ENCODE measurements at places on chromosomes 1 and 21. TPM values are rescaled to one million over a fixed set of nuclear protein-coding genes. Genes with fewer than 3 reads are reported as not detected.

GRCh38 chr1:52571783-52572182 is 18.9 kb upstream of the TUT4 start:
- no peak for DNase-seq

- peak; percentile 68 for DNase-seq
Observed at GRCh38 chr1:178093951-178094738, at the start of gene RASAL2. Gene RASAL2 (plus strand): TSS chr1:178094104. CDS start chr1:178094493, 389 bp downstream.

DNA sequence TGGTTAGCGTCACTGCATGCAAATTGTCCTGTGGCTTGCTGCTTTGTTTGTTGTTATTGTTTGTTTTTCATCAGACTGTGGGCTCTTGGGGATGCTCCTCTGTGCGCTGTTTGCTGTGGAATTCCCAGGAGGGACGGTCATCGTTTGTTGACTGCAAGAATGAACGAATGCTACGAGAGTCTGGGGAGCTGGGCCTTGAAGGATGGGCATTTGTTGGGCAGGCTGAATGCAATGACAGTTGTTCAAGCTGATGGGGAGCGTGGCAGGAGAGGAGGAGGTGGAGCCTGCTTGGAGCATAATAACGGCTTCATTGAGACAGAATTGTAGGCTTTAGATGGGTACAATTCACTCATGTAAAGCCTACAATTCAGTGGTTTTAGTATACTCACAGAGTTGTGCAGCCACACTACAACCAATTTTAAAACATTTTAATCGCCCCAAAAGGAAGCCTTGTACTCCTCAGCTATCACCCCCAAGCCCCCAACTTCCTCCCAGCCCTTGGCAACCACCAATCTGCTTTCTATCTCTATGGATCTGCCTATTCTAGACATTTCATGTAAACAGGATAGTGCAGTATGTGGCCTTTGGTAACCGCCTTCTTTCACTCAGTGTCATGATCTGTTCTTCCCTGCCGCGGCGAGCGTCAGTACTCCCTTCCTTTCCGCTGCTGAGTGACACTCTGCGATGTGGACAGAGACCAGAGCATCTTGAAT is 190.2 kb downstream of the CAMTA1 start:
- no peak for DNase-seq

DNA sequence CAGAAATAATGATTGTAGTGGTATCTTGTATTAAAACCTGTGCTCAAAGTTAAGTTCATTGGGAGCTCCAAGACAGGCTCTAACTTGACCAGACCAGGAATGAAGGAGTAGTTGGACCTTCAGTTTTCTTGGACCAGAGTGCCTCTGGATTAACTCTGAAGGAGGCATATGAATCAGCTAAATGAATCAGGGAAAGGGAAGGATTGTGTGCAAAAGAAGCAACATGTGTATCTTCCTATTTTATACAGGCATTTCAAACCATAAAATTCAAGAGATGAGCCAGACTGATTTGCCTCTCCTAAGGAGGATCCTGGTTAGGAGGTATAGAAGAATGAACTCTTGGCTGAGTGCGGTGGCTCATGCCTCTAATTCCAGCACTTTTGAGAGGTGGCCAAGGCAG is 71.4 kb downstream of the CC2D1B start:
- DNase-seq, result no peak

DNA sequence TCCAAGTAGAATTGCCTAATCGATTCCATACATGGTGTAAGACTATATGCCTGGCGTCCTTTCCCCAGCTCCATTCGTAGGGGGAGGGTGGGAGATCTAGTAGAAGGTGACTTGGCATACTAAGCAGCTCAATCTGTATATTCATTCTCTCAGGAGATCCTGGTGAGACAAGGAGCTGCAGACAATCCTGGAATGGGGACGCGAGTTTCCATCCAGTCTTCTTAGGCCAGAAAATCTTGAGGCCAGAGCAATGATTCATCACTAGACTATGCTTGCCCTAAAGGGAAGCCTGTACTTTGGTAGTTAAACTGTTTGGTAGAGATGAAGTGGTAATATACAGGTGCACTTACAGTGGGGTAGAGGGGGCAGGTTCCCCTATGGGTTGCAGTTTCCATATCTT is 468.7 kb downstream of the ADGRL2 start:
- DNase-seq, result no peak

GRCh38 chr1:43285269-43285990 is at the start of gene C1orf210:
Gene C1orf210 (minus strand): TSS chr1:43285581. CDS start chr1:43283270, 2,311 bp downstream.
- DNase-seq, result peak; percentile 66

DNA sequence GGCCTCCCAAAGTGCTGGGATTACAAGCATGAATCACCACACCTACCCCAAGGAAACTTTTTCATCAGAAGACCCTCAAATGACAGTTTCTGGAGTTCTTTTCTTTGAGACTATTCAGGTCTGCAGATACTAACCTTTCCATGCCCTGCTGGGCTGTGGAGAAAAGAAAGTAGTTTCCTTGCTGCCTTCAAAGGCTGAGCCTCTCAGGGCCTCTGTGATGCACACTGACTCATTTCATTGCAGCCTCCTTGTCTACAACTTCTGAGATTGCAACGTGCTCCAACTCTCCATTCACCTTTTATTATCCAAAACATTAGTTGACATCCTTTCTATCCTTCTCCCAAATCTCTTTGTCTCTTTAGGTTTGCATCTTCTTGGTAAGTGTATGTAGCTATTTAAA is 8.8 kb upstream of the SAMSN1 start:
- no peak for DNase-seq

GRCh38 chr1:163410073-163410999 is 88.6 kb downstream of the NUF2 start:
- peak; percentile 87 for DNase-seq

DNA sequence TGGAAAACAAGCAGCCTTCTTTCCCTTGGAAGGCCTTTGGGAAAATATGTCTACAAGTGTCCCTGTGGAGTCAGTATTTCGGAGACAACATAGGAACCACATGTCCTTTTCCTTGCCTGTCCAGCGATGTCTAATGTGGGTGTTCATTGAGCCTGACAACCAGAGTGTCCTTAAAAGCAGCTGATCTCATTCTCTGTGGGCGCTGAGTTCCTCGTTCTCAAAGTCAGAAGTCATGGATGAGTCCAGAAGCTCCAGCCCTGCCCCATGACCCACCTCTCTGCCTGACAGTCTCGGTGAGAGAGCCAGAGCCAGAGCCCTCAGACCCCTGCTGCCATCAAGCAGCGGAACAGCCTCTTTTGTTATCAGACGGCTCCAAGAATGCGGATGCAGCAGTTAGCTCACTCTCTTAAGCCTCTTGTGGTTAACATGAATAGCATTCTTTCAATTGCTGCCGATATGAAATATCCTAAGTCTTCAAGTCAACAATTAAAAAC is 329.2 kb downstream of the TGFB2 start:
- no peak for DNase-seq

- no peak for DNase-seq
Observed at GRCh38 chr1:244917073-244917670, 52.8 kb upstream of the HNRNPU start.

- DNase-seq, result no peak
Observed at GRCh38 chr1:205076245-205076761, 8.0 kb downstream of the TMEM81 start.

DNA sequence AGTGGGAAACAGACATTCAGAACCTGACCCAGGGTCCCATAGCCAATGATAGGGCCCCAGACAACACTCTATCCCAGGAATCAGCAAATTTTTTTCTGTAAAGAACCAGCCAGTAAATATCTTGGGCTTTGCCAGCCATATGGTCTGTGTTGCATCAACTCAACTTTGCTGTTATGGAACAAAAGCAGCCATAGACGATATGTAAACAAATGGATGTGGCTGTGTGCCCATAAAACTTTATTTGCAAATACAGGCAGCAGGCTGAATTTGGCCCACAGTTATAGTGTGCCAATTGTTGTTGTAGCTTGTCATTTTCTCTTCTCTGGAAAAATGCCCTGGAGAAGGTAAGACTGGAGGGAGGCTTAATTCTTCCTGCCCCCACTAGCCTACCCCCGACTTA is 431.1 kb upstream of the VAMP3 start:
- DNase-seq, result no peak

GRCh38 chr1:182450087-182450486 is at the start of gene RGSL1:
Gene RGSL1 (plus strand): TSS chr1:182450146. CDS start chr1:182450166, 20 bp downstream.
- DNase-seq, result no peak

- DNase-seq, result peak; percentile 54
Observed at GRCh38 chr1:205791568-205792180, 16.4 kb upstream of the RAB29 start.

- no peak for DNase-seq
Observed at GRCh38 chr1:36831186-36831810, 203.0 kb downstream of the GRIK3 start.

DNA sequence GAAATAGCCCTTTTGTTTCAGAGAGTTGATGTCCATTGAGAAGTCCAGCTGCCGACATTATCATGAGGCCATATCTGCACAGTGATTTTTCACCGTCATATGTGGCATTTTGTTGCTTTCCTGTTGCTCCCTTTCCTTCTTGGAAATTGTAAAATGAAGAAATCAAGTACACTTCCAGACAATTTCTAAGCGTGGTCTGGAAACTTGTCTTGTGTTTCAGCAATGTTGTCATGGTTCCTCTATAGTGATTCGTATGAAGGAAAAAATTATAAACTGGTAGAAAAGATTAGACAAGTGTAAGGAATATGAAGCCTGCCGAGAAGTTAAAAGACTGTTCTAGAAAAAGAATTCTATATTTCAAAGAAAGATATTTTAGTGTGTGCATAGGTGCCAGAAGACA is 17.7 kb downstream of the NTNG1 start:
- no peak for DNase-seq

- DNase-seq, result no peak
Observed at GRCh38 chr1:37452416-37452815, 22.0 kb upstream of the ZC3H12A start.

DNA sequence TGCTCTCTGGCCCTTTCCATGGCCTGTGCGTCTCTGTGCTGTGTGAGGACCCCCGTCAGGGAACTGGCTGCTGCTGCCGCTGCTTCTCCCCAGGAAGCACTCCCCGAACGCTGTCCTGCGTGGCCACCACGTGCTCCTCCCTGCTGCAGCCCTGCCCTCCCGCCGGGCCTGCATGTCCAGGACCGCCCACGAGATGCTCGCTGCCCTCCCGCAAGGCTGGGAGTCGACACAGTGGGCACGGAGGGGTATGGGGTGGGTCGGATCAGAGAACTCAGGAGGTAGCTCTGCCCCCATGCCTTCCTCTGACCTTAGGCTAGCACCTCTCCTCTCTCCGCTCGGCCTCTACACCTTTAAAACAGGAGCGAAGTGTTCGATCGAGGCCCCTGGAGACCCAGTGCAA is 171.9 kb upstream of the AJAP1 start:
- no peak for DNase-seq

DNA sequence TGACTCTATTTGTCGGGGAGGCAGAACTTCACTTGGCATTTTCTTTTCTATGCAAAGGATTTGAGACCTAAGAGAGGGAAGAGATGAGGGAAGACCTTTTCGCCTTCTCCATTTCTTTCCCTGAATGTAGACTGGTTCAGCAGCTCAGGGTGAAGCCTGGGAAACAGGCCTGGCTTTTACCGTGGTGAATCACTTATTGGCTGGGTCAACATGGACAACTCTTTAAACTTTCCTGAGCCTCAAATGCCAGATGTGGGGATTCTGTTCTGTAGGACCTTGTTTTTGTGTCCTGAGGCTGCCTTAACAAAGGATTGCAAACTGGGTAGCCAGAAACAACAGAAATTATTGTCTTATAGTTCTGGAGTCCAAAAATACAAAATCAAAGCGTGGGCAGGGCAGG is 455.8 kb upstream of the VAMP3 start:
- DNase-seq, result no peak

- no peak for DNase-seq
Observed at GRCh38 chr1:174465855-174466254, 18.1 kb downstream of the GPR52 start.

GRCh38 chr21:37562920-37563640 is 196.5 kb downstream of the DYRK1A start:
- DNase-seq, result no peak

- DNase-seq, result no peak
Observed at GRCh38 chr1:111629190-111629954, 9.8 kb downstream of the RAP1A start.

DNA sequence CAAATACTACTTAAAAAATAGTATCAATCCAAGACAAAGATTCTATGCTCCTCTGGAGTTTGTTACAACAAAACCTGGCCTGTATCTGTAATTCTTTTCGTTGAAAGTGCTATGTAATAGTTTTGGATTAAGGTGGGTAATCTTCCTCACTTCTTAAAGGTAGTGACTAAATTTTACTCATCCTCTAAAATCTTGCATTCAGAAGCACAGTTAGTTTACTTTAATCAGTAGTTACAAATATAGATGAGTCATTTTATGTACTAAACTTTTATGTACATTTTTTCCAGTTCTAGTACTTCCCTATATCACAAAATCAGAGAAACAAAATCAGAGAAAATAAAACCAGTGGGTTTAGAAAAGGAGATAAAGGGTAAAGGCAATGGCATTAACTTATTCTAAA is 51.3 kb downstream of the ZNHIT6 start:
- DNase-seq, result no peak

- no peak for DNase-seq
Observed at GRCh38 chr1:5637171-5637570, 355.1 kb downstream of the NPHP4 start.

DNA sequence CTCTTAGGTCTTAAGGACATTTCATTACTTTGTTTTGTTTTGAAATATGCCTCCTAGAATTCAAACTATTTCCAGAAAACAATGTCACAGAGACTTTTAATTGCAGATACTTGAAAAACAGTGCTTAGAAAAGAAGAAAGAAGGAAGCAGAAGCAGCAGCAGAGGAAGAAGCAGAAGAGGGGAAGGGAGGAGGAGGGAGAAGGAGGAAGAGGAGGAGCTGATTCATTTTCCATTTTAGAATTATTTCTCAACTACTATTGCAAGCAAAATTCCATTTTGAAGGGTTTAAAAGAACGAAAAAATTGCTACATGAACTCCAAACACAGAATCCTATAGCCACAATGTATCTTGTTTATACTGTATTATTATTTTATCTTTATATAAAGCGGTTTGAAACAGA is 13.9 kb downstream of the RC3H1 start:
- DNase-seq, result no peak

- no peak for DNase-seq
Observed at GRCh38 chr1:93042187-93043056, 36.7 kb upstream of the MTF2 start.

GRCh38 chr1:39398278-39399021 is 93.0 kb upstream of the BMP8A start:
- DNase-seq, result no peak

GRCh38 chr1:228105996-228106799 is 2.9 kb downstream of the MRPL55 start:
- no peak for DNase-seq

CD2 gene
- polyA plus RNA-seq, result 0.08 TPM

MMP23B gene
- 14.9 TPM for polyA plus RNA-seq

AIRE gene
- 0.42 TPM for polyA plus RNA-seq

NCDN gene
- 14.9 TPM for polyA plus RNA-seq

ETNK2 gene
- 26.8 TPM for polyA plus RNA-seq

PTPRC gene
- polyA plus RNA-seq, result 4.6 TPM

KRTAP22-1 gene
- polyA plus RNA-seq, result not detected

UBL4B gene
- not detected for polyA plus RNA-seq

PTGFRN gene
- polyA plus RNA-seq, result 56.6 TPM

RASSF5 gene
- 5.1 TPM for polyA plus RNA-seq

LYPD8 gene
- polyA plus RNA-seq, result not detected

OLFML3 gene
- 131 TPM for polyA plus RNA-seq

OR2L13 gene
- not detected for polyA plus RNA-seq

CACNA1S gene
- polyA plus RNA-seq, result 0.53 TPM

TCHH gene
- polyA plus RNA-seq, result 0.05 TPM

OR2L5 gene
- polyA plus RNA-seq, result not detected

SDCCAG8 gene
- polyA plus RNA-seq, result 47.8 TPM

BMP8A gene
- polyA plus RNA-seq, result 0.53 TPM

S100A3 gene
- 0.25 TPM for polyA plus RNA-seq

ENAH gene
- 121 TPM for polyA plus RNA-seq

Measured in left kidney (tissue), 8 donors.